ENCODE measurements at places on chromosomes 1 and 21. TPM values are rescaled to one million over a fixed set of nuclear protein-coding genes. Genes with fewer than 3 reads are reported as not detected.

USH2A gene
- 5.6 TPM for total RNA-seq

DENND2C gene
- total RNA-seq = 1.2 TPM

OR6K6 gene
- not detected for total RNA-seq

- peaks cover 18% of the 10 kb centered on the region for H3K4me1 ChIP-seq
- H3K27me3 ChIP-seq = no peaks in the 10 kb centered on the region
- no peak overlapping the region for H3K4me3 ChIP-seq
- H3K27ac ChIP-seq = no peak overlapping the region
These were observed 20.2 kb upstream of the PLEKHG5 start for GRCh38 chr1:6511561-6512244.

SLC6A9 gene
- total RNA-seq = 1.6 TPM

DNA sequence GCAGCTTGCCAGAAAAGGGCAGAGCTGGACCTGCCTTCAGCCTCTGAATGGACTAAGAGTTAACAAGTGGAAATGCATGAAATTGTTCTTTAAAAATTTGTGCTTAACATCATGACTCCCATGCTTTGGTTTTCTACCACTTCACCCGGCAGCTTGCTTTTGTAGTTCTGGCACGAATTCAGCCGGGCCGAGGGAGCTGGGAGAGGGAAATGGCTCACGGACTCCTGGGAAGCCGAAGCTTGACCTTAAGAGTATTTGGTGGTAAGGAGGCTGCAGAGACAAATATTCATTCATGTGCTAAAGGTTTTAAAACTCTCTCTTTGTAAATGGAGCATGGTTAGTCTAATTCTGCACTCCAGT is 17.2 kb upstream of the GFI1 start:
- H3K36me3 ChIP-seq = no peaks in the 10 kb centered on the region
- no peaks in the 10 kb centered on the region for H3K27me3 ChIP-seq
- H3K4me3 ChIP-seq = no peak overlapping the region
- no peaks in the 10 kb centered on the region for H3K4me1 ChIP-seq
- no peak for DNase-seq
